Natural killer cell treated with Interleukin-12 subunit alpha and Interleukin-12 subunit beta and Interleukin-15 and Interleukin-18, amount 100 ng/mL, for 72 hours (primary cell): ENCODE measurements at places on chromosomes 3 and 15. TPM values are rescaled to one million over a fixed set of nuclear protein-coding genes. Genes with fewer than 3 reads are reported as not detected.

DNA sequence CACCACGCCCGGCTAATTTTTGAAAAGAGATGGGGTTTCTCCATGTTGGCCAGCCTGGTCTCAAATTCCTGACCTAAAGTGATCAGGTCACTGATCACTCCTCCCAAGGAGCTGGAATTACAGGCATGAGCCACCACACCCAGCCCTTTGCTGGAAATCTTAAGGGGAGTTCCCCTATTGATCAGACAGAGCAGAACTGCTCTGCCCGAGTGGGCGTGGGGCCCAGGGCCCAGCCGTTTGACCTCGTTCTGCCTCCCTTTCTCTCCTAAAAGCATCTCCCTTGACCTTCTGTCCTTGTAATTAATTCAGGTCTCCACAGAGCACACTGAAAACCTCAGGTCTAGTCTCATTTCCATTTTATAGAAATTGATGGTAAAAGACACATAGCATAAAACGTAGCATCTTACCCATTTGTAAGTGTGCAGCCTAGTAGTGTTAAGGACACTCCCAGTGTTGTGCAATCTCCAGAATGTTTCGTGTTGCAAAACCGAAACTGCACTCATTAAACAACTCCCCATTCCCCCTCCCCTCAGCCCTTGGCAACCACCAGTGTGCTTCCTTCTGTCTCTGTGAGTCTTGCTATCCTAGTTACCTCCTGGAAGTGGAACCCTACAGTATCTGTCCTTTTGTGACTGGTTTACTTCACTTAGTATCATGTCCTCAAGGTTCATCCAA, 89.3 kb downstream of the SLCO3A1 start:
- H3K27ac ChIP-seq: peak overlapping the region; percentile 85
- H3K4me1 ChIP-seq: peaks cover 58% of the 10 kb centered on the region
- no peaks in the 10 kb centered on the region for H3K36me3 ChIP-seq
- peak overlapping the region; percentile 86 for H3K4me3 ChIP-seq

The SLC12A1 gene
- not detected for total RNA-seq

DNA sequence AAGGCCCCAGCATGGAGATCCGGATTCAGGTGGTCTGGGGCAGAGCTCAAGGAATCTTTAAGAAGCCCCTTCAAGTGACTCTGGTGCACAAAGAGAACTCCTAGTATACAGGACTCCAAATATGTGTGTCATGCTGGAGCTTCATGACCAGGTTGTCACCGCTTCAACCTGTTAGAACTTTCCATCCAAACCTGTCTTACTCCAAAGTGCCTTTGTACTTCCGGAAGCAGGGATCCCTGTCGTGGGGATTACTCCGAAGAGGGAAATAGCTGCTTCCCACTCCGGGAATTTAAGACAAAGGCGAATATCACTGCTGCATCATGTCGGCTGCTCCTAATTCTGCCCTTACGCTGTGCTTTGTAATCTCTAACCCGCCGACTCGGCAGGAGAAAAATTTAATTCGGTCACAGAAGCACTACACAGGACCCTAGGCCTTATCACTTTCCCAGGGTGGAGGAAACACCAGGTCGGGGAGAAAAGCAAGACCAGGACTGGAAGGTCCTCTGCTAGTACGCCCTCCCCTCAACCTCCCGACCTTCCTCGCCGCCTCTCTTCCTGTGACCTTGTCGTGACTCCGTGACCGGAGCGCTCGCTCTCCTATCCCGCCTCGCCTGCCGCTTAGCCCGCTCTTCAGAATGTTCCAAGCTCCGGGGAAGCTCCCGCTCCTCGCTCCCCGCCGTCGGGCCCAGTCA, 730 bp downstream of the HIGD1A start:
- H3K4me1 ChIP-seq: peaks cover 22% of the 10 kb centered on the region
- H3K27me3 ChIP-seq: peaks cover 21% of the 10 kb centered on the region
- H3K27ac ChIP-seq: peak overlapping the region; percentile 94
- peak overlapping the region; percentile 99 for H3K4me3 ChIP-seq
- DNase-seq: peak; percentile 65
- peaks cover 5% of the 10 kb centered on the region for H3K36me3 ChIP-seq

DNA sequence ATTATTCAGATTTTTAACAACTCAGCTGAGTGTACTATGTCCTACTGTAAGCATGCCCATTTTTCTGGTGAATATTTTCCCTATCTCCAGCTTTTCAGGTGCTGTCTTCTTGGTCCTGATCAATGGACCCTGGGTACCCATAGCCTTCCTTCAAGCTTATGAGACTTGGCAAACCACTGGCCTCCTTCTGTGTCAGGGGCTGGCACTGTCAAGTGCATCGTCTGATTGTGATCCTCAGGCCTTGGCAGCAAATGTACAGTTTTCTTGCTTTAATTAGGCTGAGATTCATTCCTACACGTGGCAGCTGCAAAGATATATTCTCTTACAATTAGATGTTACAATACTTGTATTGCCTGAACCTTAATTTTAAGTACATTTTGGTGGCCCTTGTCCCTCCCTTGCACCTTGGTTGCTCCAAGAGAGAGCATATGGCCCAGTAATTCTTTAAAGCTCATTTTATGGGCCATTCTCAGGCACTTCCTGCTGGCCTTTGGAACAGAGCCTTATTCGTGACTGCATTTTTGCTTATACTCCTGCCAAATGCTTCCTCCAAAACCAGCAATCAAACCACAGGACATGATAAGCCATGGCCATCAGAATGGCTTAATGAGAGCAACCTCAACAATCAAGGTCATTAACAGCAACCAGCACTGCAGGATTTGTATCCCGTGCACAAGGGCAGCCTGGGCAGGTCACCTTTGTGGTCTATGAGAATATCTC, 179.9 kb downstream of the CNTN6 start:
- no peak overlapping the region for H3K27ac ChIP-seq
- DNase-seq: no peak
- no peak overlapping the region for H3K4me3 ChIP-seq
- H3K4me1 ChIP-seq: no peaks in the 10 kb centered on the region
- peaks cover 4% of the 10 kb centered on the region for H3K36me3 ChIP-seq

The GOLGA8G gene
- not detected for total RNA-seq

The ITPR1 gene
- total RNA-seq: 119 TPM

The ZPLD1 gene
- not detected for total RNA-seq

The DNAJA4 gene
- 50.4 TPM for total RNA-seq

- H3K36me3 ChIP-seq: no peaks in the 10 kb centered on the region
- H3K4me1 ChIP-seq: no peaks in the 10 kb centered on the region
- H3K27ac ChIP-seq: no peak overlapping the region
- DNase-seq: no peak
- peaks cover 4% of the 10 kb centered on the region for H3K27me3 ChIP-seq
Observed at GRCh38 chr3:141859651-141860050, 16.8 kb upstream of the ATP1B3 start.

DNA sequence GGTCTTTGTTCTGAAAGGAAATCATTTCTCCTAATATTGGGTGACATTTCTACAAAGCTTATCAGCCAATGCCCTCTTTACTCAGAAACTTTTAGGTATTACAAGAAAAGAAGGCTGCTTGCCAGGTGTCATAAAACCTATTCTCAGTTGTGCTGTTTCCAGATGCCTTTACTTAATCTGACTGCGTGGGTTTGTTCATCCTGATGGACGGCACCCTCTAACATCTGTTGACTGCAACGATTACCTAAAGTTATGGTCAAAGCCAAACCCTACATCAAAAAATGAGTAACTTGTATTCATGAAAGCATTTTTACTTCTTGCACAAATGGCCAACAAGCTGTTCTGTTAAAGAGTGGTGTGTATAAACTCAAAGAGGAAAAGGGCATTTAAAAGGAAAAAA, 207.7 kb upstream of the PDZRN3 start:
- H3K4me1 ChIP-seq: no peaks in the 10 kb centered on the region
- H3K36me3 ChIP-seq: peaks cover 14% of the 10 kb centered on the region
- H3K27me3 ChIP-seq: no peaks in the 10 kb centered on the region
- no peak for DNase-seq
- H3K27ac ChIP-seq: no peak overlapping the region

DNA sequence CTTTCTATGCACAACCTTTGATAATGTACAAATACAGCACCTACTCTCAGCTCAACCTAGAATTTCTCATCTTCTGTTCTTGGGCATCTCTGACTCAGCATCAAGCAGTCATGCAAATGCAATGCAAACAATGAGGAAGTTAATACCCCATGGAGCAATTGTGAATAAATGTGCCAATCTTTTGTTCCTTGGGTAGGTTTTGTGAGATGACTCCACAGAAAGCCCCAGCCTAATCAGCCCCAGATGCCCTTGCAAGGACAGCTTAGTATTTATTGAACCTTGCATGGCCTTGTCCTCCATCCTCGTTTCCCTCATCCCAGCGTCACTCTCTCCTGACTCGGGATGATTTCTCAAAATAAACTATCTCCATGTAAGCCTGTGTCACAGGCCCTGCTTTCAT, 494.7 kb upstream of the NECTIN3 start:
- H3K4me1 ChIP-seq: no peaks in the 10 kb centered on the region
- H3K36me3 ChIP-seq: no peaks in the 10 kb centered on the region
- DNase-seq: no peak
- H3K4me3 ChIP-seq: no peak overlapping the region
- no peak overlapping the region for H3K27ac ChIP-seq

- H3K4me1 ChIP-seq: no peaks in the 10 kb centered on the region
- no peaks in the 10 kb centered on the region for H3K36me3 ChIP-seq
- H3K4me3 ChIP-seq: no peak overlapping the region
- no peak overlapping the region for H3K27ac ChIP-seq
- DNase-seq: no peak
Observed at GRCh38 chr3:19702416-19703078, 231.5 kb downstream of the EFHB start.

The USP50 gene
- not detected for total RNA-seq

GRCh38 chr15:29826908-29827820, 4.9 kb upstream of the TJP1 start:
- no peak overlapping the region for H3K4me3 ChIP-seq
- no peak for DNase-seq
- H3K36me3 ChIP-seq: peaks cover 7% of the 10 kb centered on the region
- H3K27me3 ChIP-seq: peaks cover 30% of the 10 kb centered on the region
- peak overlapping the region; percentile 51 for H3K27ac ChIP-seq

DNA sequence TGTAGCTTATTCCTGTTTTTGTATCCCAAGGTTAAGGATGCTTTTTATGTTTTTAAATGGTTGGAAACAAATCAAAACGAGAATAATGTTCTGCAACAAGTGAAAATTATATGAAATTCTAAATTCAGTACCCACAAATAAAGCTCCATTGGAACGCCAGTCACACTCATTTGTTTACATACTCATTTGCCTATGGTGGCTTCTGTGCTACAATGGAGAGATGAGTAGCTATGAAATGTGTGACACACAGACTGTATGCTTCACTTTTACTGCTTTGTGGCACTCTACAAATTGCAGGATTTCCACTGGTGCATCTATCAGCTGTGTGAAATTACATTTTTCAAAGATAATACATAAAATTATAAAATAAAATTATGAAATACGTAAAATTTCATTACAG, 112.2 kb upstream of the TSPAN3 start:
- H3K27me3 ChIP-seq: no peaks in the 10 kb centered on the region
- no peaks in the 10 kb centered on the region for H3K36me3 ChIP-seq
- peak overlapping the region; percentile 65 for H3K27ac ChIP-seq
- DNase-seq: no peak

GRCh38 chr15:66943456-66944095, 121.8 kb upstream of the SMAD3 start:
- H3K36me3 ChIP-seq: no peaks in the 10 kb centered on the region
- H3K4me3 ChIP-seq: no peak overlapping the region
- peaks cover 8% of the 10 kb centered on the region for H3K27me3 ChIP-seq

GRCh38 chr3:157204431-157204830, 44.5 kb upstream of the CCNL1 start:
- no peaks in the 10 kb centered on the region for H3K36me3 ChIP-seq
- H3K4me1 ChIP-seq: no peaks in the 10 kb centered on the region
- H3K27me3 ChIP-seq: no peaks in the 10 kb centered on the region
- DNase-seq: no peak

The ARL14 gene
- total RNA-seq: not detected

GRCh38 chr3:179652447-179653095, at the start of gene USP13:
TSS of gene USP13 (plus strand) at chr3:179653040. CDS start at chr3:179653226, 186 bp downstream.
- peaks cover 26% of the 10 kb centered on the region for H3K4me1 ChIP-seq
- peak within 1 kb of the TSS; percentile 86 for H3K27ac ChIP-seq
- peak within 1 kb of the TSS; percentile 84 for H3K4me3 ChIP-seq
- H3K27me3 ChIP-seq: peaks cover 18% of the 10 kb centered on the region
- H3K36me3 ChIP-seq: peaks cover 4% of the 10 kb centered on the region

DNA sequence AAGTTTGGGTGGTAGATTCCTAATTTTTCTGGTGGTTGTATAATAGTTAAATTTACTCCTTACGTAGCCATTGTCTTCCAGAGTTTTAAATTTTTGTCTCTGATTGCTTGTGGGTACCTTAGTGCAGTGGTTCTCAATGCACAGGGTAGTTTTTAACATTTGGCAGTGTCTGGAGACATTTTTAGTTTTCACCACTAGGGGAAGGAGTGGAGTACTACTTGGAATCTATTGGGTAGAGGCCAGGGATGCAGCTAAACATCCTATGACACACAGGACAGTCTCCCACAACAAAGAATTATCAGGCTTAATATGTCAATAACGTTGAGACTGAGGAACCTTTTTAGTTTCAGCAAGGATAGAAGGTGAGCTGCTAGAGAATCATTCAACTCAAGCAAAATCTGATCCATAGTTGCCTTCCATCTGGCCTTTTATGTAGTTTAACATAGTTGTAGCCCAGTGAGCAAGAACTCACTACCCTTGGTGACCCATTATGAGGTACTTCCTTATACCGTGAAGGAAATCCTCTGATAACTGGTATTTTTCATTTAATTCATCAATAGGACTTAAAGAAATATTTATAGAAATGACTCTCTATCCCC, 8.6 kb upstream of the STX19 start:
- no peak overlapping the region for H3K27ac ChIP-seq
- H3K36me3 ChIP-seq: peaks cover 1% of the 10 kb centered on the region
- H3K4me1 ChIP-seq: no peaks in the 10 kb centered on the region
- H3K27me3 ChIP-seq: no peaks in the 10 kb centered on the region
- no peak overlapping the region for H3K4me3 ChIP-seq

DNA sequence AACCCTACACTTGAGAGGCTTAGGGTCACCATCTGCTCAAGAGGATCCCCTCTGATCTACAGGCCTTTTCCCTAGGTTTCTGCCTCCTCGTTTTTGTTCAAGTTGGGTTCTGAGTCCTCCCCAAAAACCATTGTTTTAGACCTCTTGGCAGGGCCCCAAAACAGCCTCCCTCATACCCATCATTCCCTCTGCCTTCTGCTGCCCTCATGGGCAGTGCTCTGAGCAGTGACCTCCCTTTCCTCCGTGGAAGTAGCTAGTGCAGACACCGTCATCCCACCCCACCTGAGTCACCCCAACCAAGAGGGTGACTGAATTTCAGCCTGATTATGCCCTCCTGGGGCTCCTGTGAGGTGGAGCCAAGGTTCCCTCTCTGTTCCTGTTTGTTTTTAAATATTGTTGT, 92.0 kb downstream of the RBPMS2 start:
- no peaks in the 10 kb centered on the region for H3K4me1 ChIP-seq
- DNase-seq: no peak
- H3K36me3 ChIP-seq: peaks cover 16% of the 10 kb centered on the region
- no peak overlapping the region for H3K27ac ChIP-seq
- no peak overlapping the region for H3K4me3 ChIP-seq

The IFT57 gene
- total RNA-seq: 32.1 TPM

- no peaks in the 10 kb centered on the region for H3K4me1 ChIP-seq
- no peaks in the 10 kb centered on the region for H3K36me3 ChIP-seq
- H3K27me3 ChIP-seq: no peaks in the 10 kb centered on the region
- no peak overlapping the region for H3K27ac ChIP-seq
- no peak overlapping the region for H3K4me3 ChIP-seq
- DNase-seq: no peak
Observed at GRCh38 chr3:24999357-24999756, 428.7 kb upstream of the RARB start.

GRCh38 chr3:5271372-5271683, 83.8 kb downstream of the EDEM1 start:
- no peak for DNase-seq
- no peak overlapping the region for H3K27ac ChIP-seq
- H3K4me3 ChIP-seq: no peak overlapping the region
- H3K27me3 ChIP-seq: peaks cover 3% of the 10 kb centered on the region
- no peaks in the 10 kb centered on the region for H3K36me3 ChIP-seq
